Stimulated activated CD4-positive, alpha-beta T cell treated with anti-CD3 and anti-CD28 coated beads, Interleukin-1b, Interleukin-23, amount 100 ng/mL, for 48 hours (primary cell): ENCODE measurements at places on chromosomes 2 and 18.

- DNase-seq = no peak
These were observed 1.8 kb downstream of the ZEB2 start for GRCh38 chr2:144517866-144518747.

- DNase-seq = no peak
These were observed 122.1 kb upstream of the HS6ST1 start for GRCh38 chr2:128440666-128441340.

DNA sequence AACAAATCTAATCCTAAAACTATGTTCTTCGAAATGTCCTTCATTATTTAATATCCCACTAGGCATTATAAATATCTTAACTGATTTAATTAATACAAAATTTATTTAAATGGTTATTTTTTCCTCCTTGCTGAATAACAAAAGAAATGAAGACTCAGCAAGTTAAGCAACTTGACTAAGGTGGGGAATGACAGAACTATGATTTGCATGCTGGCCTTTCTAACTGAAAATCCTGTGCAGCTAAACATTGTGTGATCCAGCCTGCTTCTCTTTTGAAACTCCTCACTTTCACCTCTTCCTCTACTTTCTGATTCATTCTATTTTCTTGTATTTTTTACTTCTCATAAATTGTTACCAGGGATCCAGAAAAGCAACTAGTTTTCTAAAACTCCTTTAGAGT is 132.0 kb downstream of the CALCRL start:
- no peak for DNase-seq

- peak; percentile 37 for DNase-seq
These were observed 63.5 kb upstream of the TAF1B start for GRCh38 chr2:9779596-9780264.

- DNase-seq = no peak
These were observed 6.7 kb upstream of the IAH1 start for GRCh38 chr2:9467687-9468086.

GRCh38 chr2:23513872-23514793 is 129.2 kb downstream of the KLHL29 start:
- no peak for DNase-seq

DNA sequence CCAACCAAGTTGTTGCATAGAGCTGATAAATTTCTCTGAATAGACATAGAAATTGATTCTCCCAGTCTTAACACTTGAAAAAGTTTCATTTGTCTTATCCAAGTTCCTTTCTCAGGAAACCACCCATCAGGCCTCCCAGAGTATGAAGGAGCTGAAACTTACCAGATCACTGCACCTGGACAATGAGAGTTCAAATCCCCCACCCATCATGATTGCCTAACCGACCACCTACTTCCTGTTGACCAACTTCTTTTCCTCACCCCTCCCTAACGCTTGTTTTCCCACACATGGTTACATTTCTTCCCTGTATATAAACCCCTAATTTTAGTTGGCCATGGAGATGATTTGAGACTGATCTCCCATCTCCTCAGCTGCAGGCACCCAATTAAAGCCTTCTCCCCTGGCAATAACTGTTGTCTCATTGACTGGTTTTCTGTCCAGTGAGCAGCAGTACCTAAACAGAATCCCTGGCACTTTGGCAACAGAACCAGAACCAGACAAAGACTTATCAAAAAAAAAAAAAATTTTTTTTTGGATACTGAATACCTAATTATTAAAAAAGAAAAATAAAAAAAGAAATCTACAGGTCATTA is 103.0 kb downstream of the SPIRE1 start:
- DNase-seq = no peak

DNA sequence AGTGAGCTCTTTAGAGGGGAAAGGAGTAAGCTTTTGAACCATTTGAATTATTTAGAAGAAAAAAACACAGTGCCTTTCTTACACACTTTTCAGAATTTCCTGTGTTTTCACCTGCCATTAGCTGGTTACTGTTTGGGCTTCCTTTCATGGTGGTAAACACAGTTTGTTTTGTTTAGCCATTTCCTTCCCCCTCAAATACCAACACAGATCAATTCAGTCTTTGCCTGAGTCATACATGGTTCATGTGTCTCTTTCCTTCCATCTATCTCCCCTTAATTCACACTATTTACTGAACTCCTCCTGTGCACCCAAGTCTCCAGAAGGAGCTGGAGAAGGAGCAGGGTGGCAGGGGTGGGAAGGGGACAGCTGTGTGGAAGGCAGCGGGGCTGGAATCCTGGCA is 45.0 kb downstream of the TCF7L1 start:
- DNase-seq = no peak

DNA sequence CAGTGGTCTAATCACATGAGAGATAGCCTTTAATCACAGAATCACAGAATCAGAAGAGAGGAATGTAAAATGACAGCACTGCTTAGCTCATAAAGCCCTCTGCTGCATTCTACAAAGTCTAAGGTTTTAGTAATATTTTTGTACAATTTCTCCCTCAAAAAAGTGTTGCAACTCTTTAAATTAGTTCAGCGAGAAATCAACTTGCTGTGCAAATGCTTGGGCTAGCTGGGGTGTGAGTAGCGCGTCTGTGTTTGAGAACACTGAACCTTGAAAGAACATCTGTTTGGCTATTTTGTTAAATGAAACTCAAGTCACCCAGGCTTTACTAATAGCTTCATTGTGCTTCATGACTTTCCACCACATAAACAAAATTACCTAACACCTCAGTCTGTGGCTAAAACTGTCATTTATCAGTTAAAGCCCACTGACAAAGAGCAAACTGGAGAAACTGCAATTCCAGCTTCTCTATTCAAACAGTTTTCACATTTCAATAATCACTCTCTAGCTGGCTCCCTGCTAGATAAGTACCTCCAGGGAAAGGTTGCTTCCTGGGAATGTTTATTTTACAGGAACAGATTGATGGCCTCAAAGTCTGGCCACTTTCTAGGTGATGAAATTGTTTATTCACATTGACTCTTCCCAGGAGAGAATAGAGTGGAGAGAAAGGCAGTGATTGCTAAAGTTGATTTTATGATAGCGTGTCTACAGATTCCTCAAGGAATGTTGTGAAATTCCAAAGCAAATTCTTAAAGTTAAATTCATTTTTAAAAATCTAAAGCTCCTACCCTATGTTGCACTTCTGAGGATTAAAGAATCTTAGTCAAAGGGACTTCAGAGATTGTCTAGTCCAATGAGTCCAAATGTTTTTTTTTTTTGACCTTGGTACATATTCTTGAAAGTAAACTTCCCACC is 36.0 kb upstream of the STAT1 start:
- DNase-seq = no peak

DNA sequence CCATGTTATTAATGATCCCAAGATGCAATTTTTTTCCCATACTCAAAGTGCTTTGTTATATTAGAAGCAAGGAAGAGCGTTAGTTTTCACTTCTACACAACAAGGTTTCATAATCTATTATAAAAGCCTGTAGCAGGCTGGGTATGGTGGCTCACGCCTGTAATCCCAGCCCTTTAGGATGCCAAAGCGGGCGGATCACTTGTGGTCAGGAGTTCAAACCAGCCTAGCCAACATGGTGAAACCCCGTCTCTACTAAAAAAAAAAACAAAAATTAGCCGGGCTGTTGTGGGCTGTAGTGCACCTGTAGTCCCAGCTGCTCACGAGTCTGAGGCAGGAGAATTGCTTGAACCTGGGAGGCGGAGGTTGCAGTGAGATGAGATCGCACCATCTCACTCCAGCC is 19.0 kb upstream of the SERPINB2 start:
- DNase-seq = no peak

- no peak for DNase-seq
These were observed 65.5 kb upstream of the GPC1 start for GRCh38 chr2:240369801-240370585.

- DNase-seq = no peak
These were observed 165.0 kb downstream of the ANKRD30B start for GRCh38 chr18:14912967-14913366.

DNA sequence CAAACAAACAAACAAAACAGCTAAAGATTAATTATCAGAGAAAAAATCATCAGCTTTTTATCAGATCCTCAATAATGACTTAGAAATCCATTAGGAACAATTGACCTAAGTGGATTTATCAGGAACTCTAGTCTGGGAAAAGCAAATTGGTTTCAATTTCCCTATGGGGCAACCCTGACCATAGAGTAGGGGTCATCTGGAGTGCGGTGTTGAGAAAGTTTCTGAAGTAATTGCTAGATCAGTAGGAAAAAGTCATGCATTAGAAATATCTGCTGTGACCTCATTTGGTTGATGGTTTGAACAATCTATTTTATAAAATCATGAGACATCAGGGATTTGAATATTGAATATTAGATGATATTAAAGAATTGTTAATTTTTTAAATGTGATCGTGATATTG is 507.9 kb downstream of the TXNL1 start:
- no peak for DNase-seq

DNA sequence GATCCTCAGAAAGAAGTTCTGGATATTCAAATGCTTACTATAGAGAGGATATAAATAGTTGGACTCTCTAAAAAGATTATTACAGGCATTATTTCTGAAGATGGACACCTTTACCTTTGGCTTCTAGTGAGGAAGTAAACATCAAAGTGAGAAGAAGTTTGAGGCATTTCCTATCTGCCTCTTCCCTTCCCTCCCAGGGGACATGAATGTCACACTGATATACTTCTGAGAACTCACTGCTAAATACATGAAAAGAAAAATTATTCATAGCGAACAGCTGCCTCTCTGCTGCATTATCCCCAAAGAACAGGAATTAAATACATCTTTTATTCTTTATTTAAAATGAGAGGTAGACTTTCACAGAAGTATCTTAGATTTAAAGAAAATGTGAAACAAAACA is 63.6 kb upstream of the PGAP1 start:
- DNase-seq = no peak

DNA sequence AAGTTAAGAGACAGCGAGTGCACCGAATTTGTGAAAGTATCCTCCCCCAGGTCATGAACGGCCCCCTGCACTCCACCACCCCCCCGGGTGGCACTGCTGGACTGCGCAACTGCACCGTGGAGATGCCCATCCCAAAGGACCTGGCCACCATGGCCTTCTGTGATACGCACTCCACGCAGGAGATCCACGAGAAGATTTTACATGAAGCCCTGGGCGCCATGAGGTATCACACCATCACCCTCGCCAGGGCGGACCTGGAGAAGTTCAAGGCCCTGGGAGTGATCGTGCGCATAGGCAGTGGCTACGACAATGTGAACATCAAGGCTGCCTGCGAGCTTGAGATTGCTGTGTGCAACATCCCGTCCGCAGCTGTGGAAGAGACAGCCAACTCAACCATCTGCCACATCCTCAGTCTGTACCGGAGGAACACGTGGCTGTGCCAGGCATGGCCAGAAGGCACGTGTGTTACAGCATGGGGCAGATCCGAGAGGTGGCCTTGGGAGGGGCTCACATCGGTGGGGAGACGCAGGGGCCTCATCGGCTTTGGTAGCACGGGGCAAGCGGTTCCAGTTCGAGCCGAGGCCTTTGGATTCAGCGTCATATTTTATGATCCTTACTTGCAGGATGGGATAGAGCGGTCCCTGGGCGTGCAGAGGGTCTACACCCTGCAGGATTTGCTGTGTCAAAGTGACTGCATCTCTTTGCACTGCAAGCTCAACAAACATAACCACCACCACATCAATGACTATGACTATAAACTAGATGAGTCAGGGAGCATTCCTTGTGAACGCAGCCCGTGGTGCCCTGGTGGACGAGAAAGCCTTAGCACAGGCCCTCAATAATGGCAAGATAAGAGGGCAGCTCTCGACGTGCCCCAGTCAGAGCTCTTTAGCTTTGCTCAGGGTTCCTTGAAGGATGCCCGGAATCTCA is 290.8 kb upstream of the MC4R start:
- no peak for DNase-seq

- no peak for DNase-seq
These were observed 8.6 kb upstream of the C2orf42 start for GRCh38 chr2:70199320-70199864.

DNA sequence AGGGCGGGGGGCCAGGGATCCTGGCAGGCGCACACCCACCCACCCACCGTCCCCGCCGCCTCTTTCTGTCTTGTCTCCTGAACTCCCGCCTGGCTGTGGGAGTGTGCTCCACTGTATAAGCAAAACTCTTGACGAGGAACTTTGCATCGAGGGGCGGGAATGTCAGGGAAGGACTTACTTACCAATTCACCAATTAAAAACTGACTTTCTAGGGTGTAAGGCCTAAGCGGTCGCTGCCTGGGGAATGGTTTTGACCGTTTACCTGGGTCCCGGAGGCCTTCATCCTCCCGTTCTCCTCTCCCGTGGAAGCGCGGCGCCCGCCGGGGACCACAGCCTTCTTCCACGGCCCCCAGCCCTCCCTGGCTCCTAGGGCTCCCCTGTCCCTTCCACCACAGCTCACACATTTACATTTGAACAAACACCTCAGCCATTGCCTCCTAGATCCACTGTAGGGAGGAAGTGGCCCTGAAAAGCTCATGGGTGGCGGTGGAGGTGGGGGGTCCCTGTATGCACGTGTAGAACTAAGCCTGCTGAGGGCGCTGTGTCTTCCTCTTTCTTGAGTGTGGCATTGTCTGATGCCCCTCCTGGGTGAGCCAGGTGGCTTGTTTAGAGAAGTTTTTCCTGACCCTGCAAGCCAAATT is 8.9 kb downstream of the ASIC4 start:
- no peak for DNase-seq

- no peak for DNase-seq
These were observed 89.1 kb downstream of the COL6A3 start for GRCh38 chr2:237324837-237325236.

DNA sequence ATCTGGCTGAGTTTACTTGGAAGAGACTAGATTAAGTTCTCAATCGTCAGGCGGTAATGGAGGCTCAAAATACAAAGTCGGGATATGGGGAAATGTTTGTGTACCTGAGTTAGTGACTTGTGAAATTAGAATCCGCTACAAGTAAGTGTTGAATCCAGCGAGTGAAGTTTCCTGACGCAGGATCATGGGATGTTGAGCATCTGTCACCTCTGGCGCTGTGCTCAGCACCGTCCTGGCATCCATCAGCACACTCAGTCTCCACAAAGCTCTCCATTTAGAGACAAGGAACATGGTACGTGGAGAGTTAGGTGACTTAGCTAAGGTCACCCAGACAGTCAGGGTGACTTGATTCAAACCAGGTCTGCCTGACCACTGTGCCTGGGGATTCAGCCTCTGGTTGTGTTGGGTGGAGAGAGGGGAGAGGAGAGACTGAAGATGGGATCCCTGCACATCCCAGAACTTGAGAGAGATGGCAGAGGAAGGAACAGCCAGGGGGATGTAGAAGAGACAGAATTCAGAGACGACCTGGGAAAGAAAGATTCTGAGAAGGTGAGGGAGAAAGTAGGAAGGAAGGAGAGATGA is 251.2 kb downstream of the ACKR3 start:
- DNase-seq = no peak

GRCh38 chr2:151030663-151031230 is 230.9 kb downstream of the RBM43 start:
- no peak for DNase-seq
